ENCODE measurements at places on chromosomes 5 and 9.

GRCh38 chr5:155017610-155018009, 4.1 kb downstream of the KIF4B start:
- no peak for DNase-seq

DNA sequence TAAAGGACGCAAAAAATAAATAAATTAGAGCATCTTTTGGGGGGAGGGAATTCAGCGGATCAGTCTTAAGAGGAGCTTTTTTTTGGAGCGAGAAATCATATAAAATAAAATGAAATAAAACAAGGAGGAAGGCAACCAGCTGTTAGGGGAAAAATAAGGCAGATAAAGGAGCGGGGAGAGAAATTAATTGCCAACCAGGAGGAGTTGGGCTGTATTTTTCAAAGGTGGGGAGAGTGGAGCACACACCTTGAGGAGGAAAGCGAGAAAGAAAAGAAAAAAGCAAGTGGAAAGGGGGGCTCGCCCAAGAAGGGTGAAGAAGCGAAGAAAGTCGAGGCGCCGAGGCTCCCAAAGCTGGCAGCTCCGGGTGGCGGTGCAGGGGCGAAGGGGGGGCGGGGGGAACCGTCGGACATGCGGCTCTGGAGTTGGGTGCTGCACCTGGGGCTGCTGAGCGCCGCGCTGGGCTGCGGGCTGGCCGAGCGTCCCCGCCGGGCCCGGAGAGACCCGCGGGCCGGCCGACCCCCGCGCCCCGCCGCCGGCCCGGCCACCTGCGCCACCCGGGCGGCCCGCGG, at the start of gene PAPPA:
Gene PAPPA (plus strand): TSS at position 27 of the 569 bp plus-strand sequence. CDS start 382 bp downstream, at position 409.
- peak; percentile 49 for DNase-seq

- no peak for DNase-seq
Observed at GRCh38 chr5:133294380-133294779, 242.6 kb downstream of the HSPA4 start.

DNA sequence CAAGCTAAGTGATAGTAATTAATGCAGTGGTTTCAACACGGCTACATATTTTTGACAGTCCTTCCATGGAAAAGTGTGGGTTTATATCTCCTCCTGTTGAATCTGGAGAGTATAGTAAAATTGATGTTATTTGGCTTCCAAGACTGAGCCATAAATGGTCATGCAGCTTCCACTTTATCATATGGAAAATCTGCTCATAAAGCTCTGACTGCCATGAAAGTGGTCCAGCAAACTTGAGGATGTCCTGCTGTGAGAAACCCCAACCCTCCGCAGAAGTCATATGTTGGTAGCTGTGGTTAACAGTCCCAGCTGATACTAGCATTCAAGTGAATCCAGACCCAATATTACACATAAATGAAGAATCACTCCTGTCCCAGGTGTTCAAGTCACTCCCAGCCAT, 378.3 kb downstream of the KCTD16 start:
- DNase-seq: no peak

GRCh38 chr5:136143312-136143711, 10.7 kb downstream of the SMAD5 start:
- no peak for DNase-seq

GRCh38 chr5:74919041-74919440, 52.9 kb upstream of the FAM169A start:
- no peak for DNase-seq

DNA sequence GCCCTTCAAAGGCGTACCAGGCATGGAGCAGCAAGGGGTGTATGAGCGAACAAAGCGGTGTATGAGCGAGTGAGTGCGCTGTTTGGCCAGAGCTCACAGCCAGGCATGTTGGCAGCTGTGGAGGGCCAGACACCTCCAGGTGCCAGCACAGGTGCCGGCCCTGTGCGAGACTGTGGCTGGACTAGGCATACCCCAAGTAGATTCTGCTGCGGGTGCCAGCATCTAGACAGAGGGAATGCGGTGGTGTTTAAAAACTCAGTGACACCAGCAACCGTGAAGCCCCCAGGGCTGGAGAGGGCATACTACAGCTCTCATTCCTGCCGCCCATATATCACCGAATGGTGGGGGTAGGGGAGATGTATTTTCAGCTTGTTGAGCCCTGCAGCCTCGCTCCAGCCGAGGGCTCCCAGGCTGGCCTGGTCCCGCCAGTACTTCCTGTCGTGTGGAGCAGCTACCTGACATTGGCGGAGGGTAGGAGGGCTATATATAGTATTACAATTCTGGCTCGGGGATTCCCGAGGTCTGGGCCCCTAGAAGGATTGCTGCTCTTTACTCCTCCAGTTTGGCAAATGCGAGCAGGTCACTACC, 1829.6 kb upstream of the NUDT12 start:
- no peak for DNase-seq

DNA sequence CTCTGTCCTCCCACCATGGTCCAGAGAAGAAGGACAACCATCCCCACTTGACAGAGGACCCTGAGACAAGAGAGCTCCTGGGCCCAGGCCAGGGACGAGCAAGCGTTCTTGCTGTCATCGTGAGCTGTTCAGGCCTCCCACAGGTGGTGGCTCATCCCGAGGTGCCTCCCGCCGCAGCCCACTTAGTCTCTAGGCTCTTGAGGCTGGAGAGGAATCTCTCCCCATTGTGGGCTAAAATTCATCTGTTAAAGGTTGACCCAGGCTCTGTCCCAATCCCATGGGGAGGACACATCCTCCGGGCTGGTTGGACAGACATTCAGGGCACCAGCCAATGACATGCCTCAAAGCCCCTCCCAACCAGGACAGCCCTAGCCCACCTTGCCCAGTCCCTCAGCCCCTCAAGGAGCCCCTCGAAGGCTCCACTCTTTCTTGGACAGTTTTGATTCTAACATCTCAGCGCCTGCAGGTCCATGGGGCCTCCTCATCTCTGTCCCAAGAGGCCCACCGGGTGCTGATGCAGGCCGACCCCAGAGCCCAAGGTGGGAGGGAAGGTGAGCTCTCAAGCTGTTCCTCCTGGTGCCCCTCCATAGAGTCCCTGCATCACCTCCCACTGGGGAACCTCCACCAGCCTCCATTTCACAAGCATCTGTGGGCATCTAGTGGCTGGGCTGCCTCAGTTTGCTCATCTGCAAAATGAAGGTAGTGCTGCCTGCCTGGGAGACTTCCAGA, 52.9 kb downstream of the BARX1 start:
- DNase-seq: no peak

- DNase-seq: no peak
Observed at GRCh38 chr5:68519143-68519542, 303.6 kb downstream of the PIK3R1 start.

DNA sequence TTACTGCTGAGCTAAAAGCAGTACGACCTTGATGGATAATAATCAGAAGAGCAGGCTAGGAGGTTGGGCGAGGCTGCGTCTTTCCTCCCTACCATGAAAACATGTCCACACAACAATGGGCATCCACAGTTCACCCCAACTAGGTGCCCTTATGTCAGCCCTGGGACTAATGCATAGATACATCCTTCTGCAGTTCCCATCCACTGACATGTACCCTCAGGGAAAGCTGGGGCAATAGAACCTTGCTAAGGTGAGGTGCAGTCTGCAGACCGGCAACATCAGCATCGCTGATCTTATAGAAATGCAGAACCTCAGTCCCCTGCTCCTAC, 697 bp upstream of the PRUNE2 start:
- peak; percentile 34 for DNase-seq
